ENCODE measurements at places on chromosomes 6 and 20.

GRCh38 chr6:15320693-15321092, 74.8 kb downstream of the JARID2 start:
- no peak for DNase-seq

- DNase-seq, result no peak
Measured at GRCh38 chr20:25203871-25204320, 8.4 kb downstream of the ENTPD6 start.

- DNase-seq, result no peak
Measured at GRCh38 chr6:110296241-110297025, 61.7 kb downstream of the METTL24 start.

DNA sequence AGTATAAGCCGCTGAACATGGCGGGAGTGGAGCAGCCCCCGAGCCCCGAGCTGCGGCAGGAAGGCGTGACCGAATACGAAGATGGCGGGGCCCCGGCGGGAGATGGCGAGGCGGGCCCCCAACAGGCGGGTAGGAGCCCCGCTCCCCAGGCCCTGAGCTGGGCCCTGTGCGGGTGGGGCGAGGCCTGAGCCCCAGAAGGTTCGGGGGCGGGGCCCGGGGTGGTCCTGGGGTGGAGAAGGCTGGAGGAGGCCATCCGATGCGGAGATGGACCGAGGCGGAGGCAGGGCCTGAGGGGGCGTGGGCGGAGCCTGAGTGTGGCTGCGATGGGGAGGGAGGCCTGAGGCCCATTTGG, 7.1 kb downstream of the L3MBTL1 start:
- no peak for DNase-seq

- DNase-seq, result no peak
Measured at GRCh38 chr6:3893917-3894316, 44.7 kb downstream of the FAM50B start.

- DNase-seq, result no peak
Measured at GRCh38 chr6:82612475-82613039, 248.9 kb downstream of the TPBG start.

DNA sequence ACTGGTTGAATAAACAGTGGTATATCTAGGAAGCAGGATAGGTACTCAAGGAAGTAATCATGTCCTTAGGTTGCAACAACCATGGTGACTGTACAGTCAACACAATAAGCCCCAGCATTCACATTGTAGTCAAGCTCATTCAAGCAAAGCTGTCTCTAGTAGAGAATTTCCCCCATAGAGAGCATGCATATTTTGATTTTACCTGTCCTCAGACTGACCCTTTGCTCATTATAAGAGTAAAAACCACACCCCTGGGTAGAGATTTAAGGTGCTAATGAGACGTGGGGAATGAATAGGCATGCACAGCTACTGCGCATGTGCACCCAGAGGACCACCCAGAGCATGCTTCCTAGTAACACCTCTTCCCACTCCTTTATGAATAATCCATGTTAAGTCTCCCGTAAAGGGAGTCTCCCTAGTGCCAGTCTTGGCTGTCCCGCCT, 6.1 kb upstream of the RNF8 start:
- peak; percentile 78 for DNase-seq

DNA sequence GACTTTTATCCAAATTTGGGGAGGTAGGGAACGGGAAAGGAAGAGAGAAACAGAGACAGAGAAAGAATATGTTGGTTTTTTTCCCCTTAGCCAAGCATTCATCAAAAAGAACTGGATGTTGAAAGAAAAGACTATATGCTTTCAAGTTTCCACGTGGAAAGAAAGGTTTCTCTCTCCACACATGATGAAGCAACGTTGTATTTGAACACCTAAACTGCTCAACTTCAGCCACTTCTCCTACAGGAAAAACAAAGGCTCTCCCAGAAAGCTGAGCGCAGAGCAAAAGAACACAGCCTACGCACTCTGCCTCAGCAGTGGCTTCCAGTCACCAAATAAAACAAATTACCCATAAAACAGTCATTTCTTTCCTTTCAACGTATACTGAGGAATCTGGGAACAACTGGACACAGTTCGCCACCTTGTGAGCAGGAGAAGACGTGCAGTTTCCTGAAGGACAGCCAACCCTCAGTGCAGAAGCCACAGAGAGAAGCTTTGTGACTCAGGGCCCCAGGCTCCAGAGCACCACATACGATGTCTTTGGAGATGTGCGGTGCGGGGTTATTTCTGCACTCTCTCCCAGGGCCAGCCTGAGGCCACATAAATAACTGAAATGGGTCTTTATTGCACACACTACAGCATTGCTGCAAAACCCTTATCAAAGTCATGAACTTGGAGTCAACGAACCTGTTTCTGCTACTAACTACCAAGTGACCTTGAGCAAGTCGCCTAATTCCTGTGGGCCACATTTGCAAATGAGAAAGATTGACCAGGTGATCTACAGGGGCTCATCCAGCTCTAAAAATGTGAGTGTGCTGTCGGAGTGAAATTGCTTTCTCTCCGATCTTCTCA, 10.1 kb downstream of the IL17F start:
- DNase-seq, result no peak

GRCh38 chr6:154319231-154319858, 37.3 kb downstream of the IPCEF1 start:
- no peak for DNase-seq

DNA sequence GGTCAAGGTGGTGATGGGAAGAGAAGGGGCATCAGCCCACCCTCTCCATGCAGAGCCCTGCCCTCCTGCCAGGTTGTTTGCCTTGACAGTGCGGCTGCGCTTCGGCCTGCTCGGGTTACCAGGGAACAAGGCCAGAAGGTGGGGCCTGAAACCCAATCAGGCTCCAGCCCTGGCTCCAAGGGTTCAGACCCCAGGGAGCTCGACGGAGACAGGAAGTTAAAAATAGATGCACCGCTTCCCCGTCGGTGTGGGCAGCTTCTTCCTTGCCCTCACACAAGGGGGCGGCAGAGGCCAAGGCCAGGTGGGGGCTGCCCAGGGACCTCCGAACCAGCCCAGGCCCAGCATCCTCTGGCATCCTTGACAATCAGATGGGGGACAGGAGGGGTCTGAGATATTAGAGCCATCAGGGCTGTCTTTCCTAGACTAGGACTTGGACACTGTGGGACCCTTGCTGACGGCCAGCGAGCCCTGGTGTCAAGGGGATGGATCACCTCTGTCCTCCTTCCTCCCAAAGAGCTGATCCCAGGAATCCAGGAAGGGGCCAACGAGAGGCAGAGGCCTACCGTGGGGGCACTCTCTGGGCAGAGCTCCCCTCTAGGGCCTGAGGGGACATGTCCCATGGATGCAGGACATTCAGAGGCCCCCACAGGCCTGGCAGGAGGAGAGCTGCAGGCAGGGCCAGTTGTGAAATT, 65.2 kb downstream of the RIPOR3 start:
- DNase-seq, result no peak

- no peak for DNase-seq
Measured at GRCh38 chr20:9523636-9524035, 9.2 kb downstream of the LAMP5 start.

DNA sequence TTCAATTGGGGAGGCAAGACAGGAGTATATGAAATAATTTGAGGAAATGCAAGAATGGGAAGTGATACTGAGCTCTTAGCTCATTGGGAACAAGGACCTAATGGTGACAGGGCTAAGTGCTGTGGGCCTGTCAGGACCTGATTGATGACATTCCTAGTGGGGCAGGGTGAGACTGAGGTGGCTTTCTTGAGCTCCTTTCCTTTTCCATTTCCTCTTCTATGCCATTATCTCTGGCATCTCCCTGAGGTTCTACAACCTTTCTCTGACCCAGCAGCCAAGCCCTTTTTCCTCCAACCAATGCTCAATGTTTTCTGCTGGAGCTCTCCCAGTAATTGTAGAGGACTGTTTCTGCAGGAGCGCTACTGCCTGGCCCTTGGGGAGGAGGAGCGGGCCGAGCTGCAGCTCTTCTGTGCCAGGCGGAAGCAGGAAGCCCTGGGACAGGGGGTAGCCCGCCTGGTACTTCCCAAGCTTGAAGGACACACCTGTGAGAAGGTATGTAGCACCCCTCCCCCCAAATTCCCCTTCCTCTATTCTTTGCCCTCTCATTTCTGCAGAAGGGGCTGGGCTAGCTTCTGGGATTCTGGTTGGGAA, 2.8 kb upstream of the TOMM6 start:
- no peak for DNase-seq

- no peak for DNase-seq
Measured at GRCh38 chr6:142303176-142303533, 1.3 kb downstream of the ADGRG6 start.

DNA sequence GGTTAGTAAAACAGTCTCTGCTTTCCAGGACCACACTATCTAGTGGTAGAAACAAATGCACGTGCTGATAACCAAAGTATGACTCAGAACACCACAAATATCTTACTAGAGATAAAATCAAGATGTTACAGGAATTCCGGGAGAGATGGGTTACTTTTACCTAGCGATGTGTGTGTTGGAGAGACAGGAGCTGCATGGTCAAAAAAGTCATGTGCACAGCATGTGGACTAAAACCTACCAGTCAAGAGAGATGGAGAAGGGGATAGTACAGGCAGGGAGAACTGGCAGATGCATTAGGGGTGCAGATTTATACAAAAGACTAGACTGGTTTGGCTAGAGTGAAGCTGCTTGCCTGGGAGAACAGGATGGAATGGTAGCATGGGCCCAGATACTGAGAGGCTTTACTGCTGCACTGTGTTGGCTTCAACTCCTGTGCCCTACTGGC, 75.3 kb upstream of the MRAP2 start:
- no peak for DNase-seq

DNA sequence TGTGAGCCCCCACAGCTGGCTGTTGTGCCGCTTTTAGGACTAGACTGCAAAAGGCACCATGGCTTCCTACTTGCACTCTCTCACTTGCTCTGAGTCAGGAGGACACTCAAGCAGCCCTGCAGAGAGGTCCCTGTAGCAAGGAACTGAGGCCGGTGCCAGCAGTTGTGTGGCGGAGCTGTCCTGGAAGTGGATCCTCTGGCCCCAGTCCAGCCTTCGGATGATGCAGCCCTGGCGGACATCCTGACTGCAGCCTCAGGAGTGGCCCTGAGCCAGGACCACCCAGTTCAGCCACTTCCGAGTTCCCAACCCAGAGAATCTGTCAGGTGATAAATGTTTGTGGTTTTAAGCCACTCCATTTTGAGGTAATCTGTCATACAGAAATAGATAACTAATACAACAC, 17.5 kb downstream of the CTCFL start:
- peak; percentile 11 for DNase-seq

DNA sequence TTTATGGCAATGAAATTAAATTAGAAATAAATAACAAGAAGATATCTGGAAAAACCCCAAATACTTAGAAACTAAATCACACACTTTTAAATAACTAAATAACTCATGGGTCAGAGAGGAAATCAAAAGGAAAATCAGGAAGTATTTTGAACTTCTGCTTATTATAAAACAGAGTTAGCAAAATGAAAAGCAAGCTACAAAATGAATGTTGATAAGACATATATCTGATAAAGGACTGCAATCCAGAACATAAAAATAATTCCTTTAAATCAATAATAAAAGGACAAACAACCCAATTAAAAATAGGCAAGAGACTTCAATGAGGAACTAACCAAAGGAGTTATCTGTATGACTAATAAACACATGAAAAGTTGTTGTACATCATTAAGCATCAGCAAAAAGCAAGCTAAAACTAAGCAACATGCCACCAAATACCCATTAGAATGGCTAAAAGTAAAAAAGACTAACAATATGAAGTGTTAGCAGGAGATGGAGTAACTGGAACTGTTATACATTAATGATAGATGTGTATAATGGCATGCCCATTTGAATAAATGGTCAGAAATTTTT, 38.9 kb upstream of the STMND1 start:
- no peak for DNase-seq

DNA sequence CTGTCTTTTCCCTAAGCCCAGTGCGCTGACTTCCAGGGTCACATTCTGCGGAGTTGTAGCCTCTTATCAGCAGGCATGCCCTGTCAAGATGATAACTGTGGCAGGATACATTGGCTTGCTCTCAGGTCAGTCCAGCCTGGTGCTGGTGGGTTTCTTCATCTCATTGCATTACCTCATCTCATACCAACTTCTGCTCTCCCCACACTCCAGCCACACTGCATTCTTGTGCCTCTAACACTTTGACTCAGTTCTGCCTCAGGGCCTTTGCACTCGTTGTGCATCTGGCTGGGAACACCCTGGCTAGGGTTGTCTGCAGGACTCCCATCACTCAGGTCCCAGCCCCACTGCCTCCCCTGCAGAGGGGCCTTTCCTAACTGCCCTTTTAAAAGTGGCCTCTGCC, 110.3 kb upstream of the BACH2 start:
- DNase-seq, result no peak

DNA sequence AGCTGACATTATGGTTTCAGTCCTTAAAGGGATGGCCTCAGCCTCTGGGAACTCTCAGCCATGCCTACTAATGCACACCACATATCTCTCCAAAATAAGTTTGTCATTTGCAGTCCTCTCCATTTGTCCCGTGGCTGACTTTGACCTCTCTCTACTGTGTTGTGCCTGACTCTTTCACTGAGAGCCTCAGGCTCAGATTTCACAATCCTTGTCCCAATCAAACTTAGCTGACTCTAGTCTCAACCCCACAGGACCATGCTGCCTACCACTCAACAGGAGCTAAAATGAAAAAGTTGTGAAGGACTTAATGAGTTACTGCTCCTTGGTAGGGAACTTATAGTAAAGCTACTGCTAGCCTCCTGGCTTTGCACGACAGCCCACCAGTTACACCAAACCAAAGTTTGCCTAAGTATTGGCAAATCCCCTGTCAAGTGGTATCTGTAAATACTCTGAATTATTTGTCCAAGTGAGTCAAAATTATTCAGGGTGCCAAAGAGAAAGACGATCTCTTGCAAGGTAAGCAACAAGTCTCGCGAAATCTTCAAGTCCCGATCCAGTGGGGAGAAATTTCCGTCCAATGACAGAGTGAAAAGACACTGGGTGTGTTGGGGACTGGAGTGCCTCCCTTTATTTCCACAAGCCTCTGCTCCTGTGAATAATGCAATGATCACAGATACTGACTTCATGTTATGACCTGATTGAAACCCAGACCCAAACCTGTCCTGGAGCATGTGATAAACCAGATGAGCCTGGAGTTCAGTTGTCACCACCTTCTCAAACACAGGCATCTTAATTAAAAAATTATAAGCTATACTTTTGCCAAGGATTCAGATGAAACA, 124.4 kb upstream of the FOXQ1 start:
- DNase-seq, result no peak

DNA sequence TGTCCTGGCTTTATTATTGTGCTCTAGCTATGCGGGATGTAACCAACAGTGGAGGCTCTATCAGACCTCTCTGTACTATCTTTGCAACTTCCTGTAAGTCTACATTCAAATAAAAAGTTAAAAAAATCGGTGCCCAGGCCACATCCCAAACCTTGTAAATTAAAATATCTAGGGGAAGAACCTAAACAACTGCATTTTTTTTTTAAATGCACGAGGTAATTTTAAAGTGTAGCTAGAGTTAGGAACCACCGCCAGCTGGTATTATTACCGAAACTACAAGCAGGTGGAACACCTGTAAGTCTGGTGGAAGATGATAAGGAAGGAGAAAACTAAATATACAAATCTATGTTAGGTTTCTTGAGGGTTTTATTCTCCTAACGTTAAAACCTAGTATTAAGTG, 34.5 kb upstream of the ID4 start:
- no peak for DNase-seq

GRCh38 chr20:829551-829950, 4.0 kb upstream of the FAM110A start:
- DNase-seq, result no peak

- no peak for DNase-seq
Measured at GRCh38 chr6:34447910-34448309, 18.0 kb upstream of the PACSIN1 start.

All from DMS79 (cell line).